ENCODE measurements at places on chromosomes 6 and 20. TPM values are rescaled to one million over a fixed set of nuclear protein-coding genes. Genes with fewer than 3 reads are reported as not detected.

GRCh38 chr6:4381381-4381780 lies 246.0 kb upstream of the ECI2 start:
- no peak for DNase-seq
- no peaks in the 10 kb centered on the region for H3K27me3 ChIP-seq
- H3K27ac ChIP-seq: no peak overlapping the region
- no peaks in the 10 kb centered on the region for H3K4me1 ChIP-seq
- H3K4me3 ChIP-seq: no peak overlapping the region

GRCh38 chr6:39794231-39794630 lies 2.1 kb downstream of the DAAM2 start:
- peak overlapping the region; percentile 18 for H3K27ac ChIP-seq
- no peaks in the 10 kb centered on the region for H3K4me1 ChIP-seq
- no peaks in the 10 kb centered on the region for H3K27me3 ChIP-seq
- no peak for DNase-seq

GRCh38 chr20:34705397-34706301 lies 1.5 kb downstream of the TP53INP2 start:
- no peaks in the 10 kb centered on the region for H3K27me3 ChIP-seq
- no peaks in the 10 kb centered on the region for H3K36me3 ChIP-seq

DNA sequence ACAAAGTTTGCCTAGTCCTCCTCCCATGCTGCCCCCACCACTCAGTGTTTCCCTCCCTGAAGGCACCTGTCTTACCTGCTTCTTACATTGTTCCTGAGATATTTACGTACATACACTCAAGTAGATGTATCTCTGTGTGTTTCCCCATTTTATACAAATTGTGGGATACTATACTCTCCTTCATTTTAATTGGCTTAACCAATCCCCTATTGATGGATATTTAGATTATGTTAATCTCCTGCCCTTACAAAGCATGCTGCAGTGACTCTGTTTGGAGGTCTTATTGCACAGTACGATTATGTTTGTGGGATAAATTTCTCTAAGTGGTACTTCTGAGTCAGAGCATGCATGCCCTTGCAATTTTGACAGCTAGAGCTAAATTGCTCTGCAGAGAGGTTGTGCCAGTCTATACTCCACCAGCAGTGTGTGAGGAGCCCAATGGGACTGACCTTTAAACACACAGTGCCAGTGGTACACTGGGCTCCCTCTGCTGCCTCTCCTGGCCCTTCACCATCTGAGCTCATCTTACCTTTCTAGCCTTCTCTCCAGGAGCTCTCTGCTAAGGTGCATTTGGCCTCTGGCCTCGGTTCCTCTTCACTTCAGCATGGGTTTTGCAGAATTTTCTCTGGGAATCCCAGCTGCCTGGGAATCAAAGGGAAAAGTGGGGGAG lies 57.4 kb downstream of the LYRM2 start:
- no peak for DNase-seq
- no peak overlapping the region for H3K4me3 ChIP-seq
- no peaks in the 10 kb centered on the region for H3K36me3 ChIP-seq
- no peak overlapping the region for H3K27ac ChIP-seq

- H3K4me3 ChIP-seq: no peak overlapping the region
- no peaks in the 10 kb centered on the region for H3K4me1 ChIP-seq
- no peak for DNase-seq
- no peak overlapping the region for H3K27ac ChIP-seq
- H3K27me3 ChIP-seq: no peaks in the 10 kb centered on the region
- no peaks in the 10 kb centered on the region for H3K36me3 ChIP-seq
Measured at GRCh38 chr6:75551367-75551952, 50.2 kb upstream of the SENP6 start.

- DNase-seq: no peak
- H3K36me3 ChIP-seq: no peaks in the 10 kb centered on the region
- H3K4me1 ChIP-seq: no peaks in the 10 kb centered on the region
- H3K4me3 ChIP-seq: no peak overlapping the region
- H3K27me3 ChIP-seq: no peaks in the 10 kb centered on the region
Measured at GRCh38 chr6:162875070-162875469, 147.3 kb downstream of the PACRG start.

GRCh38 chr6:149231778-149232177 lies 85.7 kb upstream of the TAB2 start:
- no peaks in the 10 kb centered on the region for H3K27me3 ChIP-seq
- H3K27ac ChIP-seq: peak overlapping the region; percentile 42
- peaks cover 2% of the 10 kb centered on the region for H3K4me1 ChIP-seq

GRCh38 chr20:23637282-23638221 lies at the start of gene CST3:
Gene CST3 (minus strand): TSS chr20:23637955. CDS start chr20:23637862, 93 bp downstream.
- no peaks in the 10 kb centered on the region for H3K27me3 ChIP-seq
- no peaks in the 10 kb centered on the region for H3K36me3 ChIP-seq
- H3K4me1 ChIP-seq: peaks cover 9% of the 10 kb centered on the region
- peak; percentile 83 for DNase-seq
- H3K27ac ChIP-seq: peak within 1 kb of the TSS; percentile 80
- peak within 1 kb of the TSS; percentile 74 for H3K4me3 ChIP-seq

- H3K4me1 ChIP-seq: no peaks in the 10 kb centered on the region
- H3K4me3 ChIP-seq: no peak overlapping the region
- no peak overlapping the region for H3K27ac ChIP-seq
- no peaks in the 10 kb centered on the region for H3K36me3 ChIP-seq
- DNase-seq: no peak
Measured at GRCh38 chr6:162404951-162405350, 322.6 kb downstream of the PRKN start.

DNA sequence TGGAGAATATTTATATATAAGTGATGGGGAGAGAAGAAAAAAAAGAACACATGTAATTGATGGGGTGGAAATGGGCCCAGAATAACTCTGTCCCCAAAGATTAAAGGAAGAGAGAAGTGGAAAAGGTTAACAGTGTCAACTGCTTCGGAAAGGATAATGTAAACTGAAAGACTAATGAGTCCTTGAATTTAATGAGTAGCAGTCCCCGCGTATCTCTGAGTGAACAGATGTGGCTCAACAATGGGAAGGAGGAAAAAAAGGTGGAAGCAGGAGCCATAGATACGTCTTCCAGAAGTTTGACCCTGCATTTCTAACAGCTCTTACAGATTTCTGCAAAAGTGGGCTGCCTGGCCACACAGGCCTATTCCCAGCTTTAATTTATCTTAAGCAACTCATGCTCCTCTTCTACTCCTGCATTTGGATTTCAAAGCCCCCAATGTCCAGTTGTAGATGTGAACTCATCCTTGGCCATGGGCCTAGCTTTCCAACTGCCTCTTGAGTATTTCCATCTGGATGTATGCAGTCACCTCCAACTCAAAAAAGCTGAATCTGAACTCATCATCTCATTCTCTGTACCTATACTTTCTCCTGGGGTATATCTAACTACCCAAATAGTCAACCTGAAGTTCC lies 61.3 kb downstream of the DST start:
- no peaks in the 10 kb centered on the region for H3K36me3 ChIP-seq
- H3K4me1 ChIP-seq: no peaks in the 10 kb centered on the region
- no peaks in the 10 kb centered on the region for H3K27me3 ChIP-seq
- DNase-seq: no peak
- H3K27ac ChIP-seq: no peak overlapping the region

DNA sequence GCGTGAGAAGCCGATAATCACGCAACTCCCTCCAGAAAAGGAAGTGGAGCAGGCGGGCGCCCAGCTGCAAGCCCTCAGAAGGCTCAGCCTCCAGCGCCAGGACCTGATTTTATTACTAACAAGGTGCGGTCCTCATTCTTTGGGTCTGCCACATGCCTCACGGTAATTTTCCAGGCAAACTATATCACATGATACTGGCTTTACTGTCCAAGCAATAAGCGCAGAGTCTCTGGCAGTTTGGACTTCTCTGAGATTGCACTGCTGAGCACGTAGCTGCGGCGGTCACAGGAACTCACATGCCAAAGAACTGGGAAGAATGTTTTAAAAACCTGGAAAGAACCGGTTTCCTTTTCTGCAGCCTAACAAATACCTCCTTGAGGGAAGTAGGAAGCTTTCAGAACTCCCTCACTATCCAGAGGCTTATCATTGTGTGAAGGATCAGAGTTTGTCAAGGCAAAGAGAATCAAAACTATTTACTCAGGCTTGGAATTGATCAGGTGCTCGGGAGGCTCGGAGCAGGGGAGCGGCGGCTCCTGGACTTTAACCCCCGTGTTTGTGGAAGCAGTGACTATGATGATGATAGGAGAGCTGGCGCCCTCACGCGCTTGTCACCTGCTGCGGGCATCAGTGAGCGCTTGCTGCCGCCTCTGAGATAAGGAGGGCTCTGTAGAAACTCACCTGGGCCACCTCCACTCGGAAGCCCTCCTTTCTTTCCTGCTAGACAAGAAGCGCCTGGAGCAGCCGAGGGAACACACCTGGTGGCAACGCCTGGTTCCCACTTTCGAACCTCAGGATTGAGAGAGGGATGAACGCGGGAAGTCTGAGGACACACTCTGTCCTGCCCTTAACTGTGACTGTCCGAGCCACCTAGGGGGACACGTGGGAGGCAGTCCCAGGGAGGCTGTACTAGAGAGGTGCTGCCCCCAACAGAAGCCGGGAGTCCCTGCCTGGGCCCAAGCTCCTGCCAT lies 27.2 kb upstream of the SYNJ2 start:
- peaks cover 4% of the 10 kb centered on the region for H3K4me1 ChIP-seq
- peak; percentile 64 for DNase-seq
- H3K27me3 ChIP-seq: no peaks in the 10 kb centered on the region
- no peaks in the 10 kb centered on the region for H3K36me3 ChIP-seq
- H3K27ac ChIP-seq: peak overlapping the region; percentile 64

DNA sequence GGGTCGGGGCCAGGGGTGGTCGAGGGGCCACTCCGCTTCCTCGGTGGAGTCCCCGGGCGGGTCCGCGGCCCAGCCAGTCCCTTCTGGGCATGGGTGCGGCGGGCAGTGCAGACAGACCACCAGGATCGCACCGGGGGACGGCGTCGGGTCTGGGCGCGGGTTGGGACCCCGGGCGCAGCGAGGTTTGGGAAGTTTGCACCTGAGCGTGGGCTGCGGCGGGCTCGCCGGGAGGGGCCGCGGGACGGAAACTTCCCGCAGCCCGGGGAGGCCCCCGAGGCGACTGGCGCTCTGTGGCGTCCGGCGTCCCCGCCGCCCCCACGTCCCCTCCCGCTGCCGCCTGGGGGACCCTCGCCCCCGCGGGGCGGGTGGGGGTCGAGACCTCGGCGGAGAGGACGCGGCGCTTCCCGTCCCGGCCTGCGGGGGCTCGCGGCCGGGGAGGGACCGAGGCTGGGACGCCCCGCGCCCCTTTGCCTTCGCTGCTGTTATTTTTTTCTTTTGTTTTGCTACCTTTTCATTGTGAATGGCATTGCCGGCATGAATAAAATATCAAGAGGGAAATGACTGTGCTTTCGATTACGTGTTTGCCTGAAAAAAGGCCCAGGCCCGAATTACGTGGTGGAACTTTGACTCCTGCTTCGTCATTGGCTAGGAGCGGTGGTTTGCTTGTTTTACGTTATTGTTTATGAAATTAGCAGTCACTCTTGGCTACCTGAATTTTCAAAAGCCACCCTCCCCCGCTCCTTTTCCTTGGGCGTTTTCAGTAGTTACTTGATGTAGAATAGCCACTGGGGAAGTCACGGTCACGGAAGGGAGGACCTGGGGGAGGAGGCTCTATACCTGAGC lies 703 bp downstream of the SNX9 start:
- no peaks in the 10 kb centered on the region for H3K36me3 ChIP-seq
- peak overlapping the region; percentile 69 for H3K4me3 ChIP-seq
- peak overlapping the region; percentile 98 for H3K27ac ChIP-seq
- no peaks in the 10 kb centered on the region for H3K4me1 ChIP-seq

DNA sequence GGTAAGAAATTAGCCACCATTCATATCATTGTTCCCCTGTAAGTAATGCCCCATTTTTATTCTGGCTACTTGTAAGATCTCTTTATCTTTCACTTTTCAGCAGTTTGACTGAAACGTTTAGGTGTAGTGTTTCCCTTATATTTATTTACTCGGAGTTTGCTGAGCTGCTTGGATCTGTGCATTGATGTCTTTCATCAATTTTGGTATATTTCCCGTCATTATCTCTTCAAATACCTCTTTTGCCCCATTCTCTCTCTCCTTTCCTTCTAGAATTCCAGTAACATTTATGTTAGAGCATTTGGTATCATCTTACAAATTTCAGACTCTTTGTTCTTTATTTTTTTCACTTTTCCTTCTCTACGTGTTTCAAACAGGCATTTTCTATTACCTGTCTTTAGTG lies 9.2 kb upstream of the SLC13A3 start:
- DNase-seq: no peak
- H3K4me1 ChIP-seq: no peaks in the 10 kb centered on the region
- no peaks in the 10 kb centered on the region for H3K36me3 ChIP-seq
- H3K4me3 ChIP-seq: no peak overlapping the region
- H3K27ac ChIP-seq: no peak overlapping the region
- no peaks in the 10 kb centered on the region for H3K27me3 ChIP-seq

DNA sequence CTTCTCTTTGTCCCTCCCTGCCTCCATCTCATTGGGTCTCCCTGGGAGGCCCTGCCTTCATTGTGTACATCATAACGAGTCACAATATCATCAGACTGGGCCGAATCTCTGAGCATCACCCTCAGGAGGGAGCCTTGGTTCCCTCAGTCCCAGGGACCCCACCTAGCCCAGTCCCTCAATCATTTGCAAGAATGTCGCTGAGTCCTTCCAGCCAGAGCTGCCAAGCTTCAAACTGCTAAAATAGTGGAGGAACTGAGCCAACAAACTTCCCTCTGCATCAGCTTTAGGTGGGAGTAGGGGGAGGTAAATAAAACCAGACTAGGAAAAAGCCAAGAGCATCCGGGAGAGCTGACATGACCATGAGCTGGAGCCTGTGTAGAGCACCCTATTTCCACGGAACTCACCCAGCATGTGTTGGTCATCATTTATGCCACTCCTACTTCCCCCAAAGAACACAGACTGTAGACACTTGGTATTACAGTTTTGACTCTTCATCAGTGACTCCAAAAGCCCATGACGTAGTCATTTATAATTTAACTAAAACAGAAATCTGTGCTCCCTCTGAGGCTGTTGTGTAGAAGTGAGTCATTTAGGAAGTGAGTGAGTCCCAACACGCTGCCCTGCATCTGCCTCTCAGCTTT lies 28.8 kb upstream of the IL17A start:
- no peak overlapping the region for H3K27ac ChIP-seq
- H3K36me3 ChIP-seq: no peaks in the 10 kb centered on the region
- no peaks in the 10 kb centered on the region for H3K4me1 ChIP-seq
- no peaks in the 10 kb centered on the region for H3K27me3 ChIP-seq
- DNase-seq: no peak

DNA sequence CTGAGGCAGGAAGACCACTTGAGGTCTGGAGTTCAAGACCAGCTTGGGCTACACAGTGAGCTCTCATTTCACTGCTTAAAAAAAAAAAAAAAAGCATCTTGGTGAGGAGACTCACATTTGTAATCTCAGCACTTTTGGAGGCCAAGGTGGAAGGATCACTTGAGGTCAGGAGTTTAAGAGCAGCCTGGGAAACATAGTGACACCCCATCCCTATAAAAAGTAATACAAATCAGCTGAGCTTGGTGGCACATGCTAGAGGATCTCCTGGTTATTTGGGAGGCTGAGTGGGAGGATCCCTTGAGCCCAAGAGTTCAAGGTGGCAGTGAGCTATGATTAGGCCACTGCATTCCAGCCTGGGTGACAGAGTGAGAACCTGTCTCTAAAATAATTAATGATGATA lies 29.4 kb upstream of the SYNCRIP start:
- no peak overlapping the region for H3K27ac ChIP-seq
- no peak for DNase-seq
- H3K4me3 ChIP-seq: no peak overlapping the region
- no peaks in the 10 kb centered on the region for H3K27me3 ChIP-seq

GRCh38 chr6:33667776-33668175 lies 43.7 kb downstream of the UQCC2 start:
- H3K27ac ChIP-seq: no peak overlapping the region
- no peaks in the 10 kb centered on the region for H3K27me3 ChIP-seq
- peaks cover 4% of the 10 kb centered on the region for H3K36me3 ChIP-seq
- H3K4me1 ChIP-seq: no peaks in the 10 kb centered on the region
- no peak for DNase-seq
- no peak overlapping the region for H3K4me3 ChIP-seq

Gene GATA5
- 1.3 TPM for total RNA-seq

Gene MLN
- not detected for total RNA-seq

Gene MLIP
- 1.9 TPM for total RNA-seq

Gene OTOR
- not detected for total RNA-seq

Gene DEFB113
- total RNA-seq: not detected

Gene ISM1
- 0.45 TPM for total RNA-seq
